ENCODE measurements at places on chromosomes 6 and 20.

DNA sequence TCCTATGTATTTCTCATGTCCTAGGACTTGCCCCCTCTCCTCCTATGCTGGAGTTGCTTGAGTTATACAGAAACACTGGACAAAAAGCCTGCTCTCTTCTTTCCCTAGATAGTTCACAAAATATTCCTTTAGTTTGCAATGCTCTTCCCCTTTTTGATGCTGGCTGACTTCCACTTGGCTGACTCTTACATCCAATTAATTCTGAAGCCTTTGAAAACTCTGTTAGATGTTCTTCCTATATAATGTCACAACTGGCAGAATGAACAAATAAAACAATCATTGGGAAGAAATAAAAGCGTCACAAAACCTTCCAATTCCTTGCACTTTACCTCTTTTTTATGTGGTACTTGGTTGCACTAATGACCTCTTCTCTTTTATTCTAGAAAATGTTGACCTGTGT lies 253.8 kb upstream of the CITED2 start:
- DNase-seq: no peak

DNA sequence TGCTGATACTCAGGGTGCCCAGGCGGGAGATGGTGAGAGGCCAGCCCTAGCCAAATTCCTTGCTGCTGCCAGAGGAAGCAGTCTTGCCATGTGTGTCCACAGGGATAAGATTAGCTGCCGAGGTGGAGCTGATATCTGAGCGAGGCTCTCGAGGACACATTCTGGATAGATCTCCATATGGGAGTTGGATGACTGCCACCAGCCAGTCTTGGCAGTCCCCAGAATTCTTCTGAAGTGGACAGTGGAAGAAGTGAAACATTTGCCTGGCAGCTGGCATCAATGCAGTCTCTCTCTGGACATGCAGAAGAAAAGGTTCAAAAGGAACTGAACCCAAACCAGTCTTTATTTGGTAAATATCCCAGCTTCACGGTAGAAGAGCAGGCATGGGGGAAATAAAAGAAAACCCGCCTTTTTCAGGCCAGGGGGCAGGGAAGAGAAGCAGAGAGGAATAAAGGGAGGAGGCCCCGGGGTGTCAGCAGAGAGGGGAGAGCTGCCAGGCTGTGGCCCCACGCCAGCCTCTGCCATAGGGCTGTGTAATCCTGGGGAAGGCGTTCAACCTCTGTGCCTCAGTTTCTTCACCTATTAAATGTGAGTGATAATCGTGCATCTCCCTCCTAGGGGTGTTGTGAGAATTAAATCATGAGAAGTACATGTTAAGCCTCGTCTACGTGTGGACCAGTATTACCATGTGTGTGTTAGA lies 3.7 kb upstream of the FUCA2 start:
- DNase-seq: no peak

DNA sequence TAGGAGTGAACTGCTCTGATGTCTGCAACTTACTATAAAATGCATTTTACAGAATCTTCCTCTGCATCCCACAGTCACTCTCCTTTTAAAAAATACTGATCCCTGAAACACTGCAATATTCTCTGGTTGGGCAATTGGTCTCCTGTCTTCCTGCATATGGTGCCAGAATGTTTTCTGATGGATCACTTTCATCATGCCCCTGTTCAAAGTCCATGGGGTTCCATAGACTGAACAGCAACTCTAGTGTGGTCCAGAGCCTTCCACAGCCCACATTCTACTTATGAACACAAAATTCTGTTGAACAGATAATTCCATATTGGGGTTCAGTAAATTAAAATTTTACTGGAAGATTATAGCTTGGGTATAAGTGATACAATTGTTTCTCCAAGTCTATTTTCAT lies 11.0 kb downstream of the GSTA2 start:
- no peak for DNase-seq

GRCh38 chr20:50635676-50636600 lies 55.4 kb downstream of the RIPOR3 start:
- DNase-seq: no peak

GRCh38 chr6:96015518-96016333 lies at the start of gene FUT9:
Gene FUT9, plus strand, starts transcription at chr6:96015974. Its CDS starts 187,182 bp downstream, at chr6:96203156.
- no peak for DNase-seq

GRCh38 chr20:23565503-23566045 lies 2.7 kb downstream of the CST9L start:
- DNase-seq: no peak

DNA sequence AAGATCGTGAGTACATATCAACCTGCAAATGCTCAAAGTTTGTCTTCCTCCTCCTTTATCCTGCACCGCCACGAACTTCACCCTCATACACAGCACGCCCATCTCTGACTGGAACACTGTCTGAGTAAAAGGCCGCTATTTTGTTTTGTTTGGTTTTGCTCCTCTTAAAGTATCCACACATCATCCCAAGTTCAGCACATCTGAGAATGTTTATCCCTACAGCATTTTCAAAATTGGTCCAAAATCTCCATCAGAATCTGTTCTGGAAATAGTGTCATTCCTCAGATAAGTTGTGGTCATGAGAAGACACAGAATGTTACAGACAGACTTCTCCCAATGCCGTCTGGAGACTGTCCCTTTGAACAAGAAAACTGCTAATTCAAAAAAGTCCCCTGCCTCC lies 251.6 kb upstream of the ARID1B start:
- DNase-seq: no peak

DNA sequence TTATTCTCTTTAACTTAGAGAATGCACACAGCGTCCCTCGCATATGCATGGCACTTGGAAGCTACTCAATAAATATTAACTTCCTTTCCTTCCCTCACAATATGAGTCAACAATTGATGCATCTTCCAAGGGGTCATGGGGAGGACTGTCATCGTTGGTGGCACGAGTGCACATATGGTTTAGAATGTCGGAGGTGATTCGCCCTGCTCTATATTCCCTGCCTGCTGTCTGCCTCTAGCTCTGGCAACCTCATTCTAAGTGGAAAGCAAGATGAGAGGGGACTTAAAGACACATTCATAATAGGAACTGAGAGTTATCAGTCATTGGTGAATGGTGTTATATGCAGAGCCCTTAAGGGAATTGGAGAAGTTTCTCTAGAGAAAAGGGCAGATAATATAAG lies 44.6 kb downstream of the MAK start:
- no peak for DNase-seq

DNA sequence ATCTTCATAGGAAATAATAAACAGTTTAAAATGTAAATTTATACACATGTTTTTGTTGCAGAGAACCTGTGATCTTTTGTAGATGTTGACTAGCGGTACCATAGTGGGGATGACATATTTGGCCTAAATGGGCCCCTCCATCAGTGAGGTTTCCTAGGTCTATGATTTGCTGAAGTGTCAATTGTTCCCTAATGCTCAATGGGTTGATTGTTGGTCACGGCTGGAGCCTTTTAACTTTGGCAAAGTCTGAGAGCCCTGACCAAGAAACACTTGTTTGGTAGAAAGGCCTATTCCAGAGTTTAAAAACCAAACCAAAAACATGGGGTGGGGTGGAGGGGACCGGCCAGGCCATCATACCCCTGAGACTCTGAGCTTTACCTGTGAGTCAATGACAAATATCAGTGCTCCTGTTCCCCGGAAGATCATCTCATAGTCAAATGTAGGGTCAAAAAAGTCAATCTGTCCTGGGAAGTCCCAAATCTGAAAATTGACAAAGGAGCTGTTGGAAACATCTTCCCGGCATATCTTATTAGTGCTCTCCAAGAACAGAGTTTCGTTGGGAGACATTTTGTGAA lies 25.1 kb downstream of the RRAGD start:
- no peak for DNase-seq

DNA sequence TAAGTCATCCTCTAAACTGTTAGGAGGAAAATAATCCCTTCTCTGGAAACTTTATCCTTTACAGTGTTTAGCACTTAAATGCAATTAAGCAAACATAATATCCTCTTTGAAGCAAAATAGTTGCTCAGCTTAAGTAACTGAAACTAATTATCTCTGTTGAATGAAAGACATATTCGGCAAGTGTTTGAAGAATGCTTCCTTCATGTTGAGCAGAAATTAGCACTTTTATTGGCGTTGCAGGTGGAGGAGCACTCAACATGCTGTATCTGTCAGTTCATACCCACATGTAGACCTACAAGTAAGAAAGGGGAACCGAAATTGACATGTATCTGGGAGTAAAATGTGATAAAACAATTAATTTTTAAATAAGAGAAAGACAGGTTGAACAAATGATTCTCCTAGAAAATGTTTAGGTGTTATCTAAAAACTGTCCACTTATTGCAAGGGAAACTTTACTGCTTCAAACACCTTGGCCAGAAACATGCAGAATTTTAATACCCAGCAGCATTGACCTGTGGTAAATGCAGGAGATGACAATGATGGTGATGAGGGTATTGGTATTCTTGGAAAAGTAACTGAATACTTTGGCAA lies 987.0 kb upstream of the MAP3K7 start:
- DNase-seq: no peak

GRCh38 chr20:62929051-62929538 lies 2.8 kb upstream of the DIDO1 start:
- DNase-seq: no peak

DNA sequence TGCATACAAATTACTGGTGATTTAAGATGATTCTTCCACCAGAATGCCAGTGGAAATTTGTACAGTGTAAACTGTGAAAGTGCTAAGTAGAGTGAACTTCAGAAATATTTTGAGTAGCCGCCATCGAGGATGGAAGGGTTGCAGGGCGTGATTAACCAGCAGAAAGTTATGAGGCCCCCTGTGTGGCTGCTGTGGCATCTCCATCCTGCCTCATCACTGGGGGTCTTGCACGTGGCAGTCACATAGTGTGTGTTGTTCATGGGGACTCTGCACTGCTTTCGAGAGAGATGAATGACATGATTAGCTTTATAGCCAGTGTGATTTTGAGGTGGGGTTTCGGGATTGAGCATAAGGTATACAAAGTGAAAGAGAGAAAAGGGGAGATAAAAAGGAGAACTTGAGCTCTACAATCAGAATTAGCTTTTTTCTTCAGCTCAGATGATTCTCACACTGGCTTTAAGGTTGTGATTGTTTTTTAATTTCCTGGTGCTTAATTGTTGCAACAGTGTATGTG lies 26.4 kb downstream of the KCTD20 start:
- DNase-seq: no peak

Measured in stimulated activated CD4-positive, alpha-beta T cell treated with anti-CD3 and anti-CD28 coated beads, TNF-alpha, amount 100 ng/mL, for 4 hours (primary cell).